EH (cell line): ENCODE measurements at places on chromosomes 5 and 9.

DNA sequence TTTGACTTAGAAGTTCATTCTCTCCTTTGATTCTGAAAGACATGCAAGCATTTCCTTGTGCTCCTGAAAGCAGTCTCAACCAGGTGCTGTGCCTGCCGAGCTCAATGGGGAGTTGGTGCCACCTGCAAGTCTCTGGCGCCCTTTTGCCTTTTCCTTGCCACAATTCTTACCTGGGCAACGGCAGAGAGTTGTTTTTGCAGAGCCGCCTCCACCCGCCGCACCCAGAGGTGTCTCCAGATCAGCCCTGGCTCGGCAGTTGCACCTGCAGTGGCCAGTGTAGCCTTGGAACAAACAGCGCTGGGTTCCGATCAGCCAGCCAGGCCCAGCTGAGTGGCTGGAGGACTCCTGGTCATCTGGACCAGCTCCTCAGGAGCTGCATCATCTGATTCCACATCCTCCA lies 262.9 kb downstream of the IRX2 start:
- no peak for DNase-seq

GRCh38 chr9:133148199-133149129 lies 15.2 kb downstream of the GBGT1 start:
- DNase-seq: peak; percentile 51

- no peak for DNase-seq
Measured at GRCh38 chr9:130214776-130215340, 42.7 kb downstream of the NCS1 start.

DNA sequence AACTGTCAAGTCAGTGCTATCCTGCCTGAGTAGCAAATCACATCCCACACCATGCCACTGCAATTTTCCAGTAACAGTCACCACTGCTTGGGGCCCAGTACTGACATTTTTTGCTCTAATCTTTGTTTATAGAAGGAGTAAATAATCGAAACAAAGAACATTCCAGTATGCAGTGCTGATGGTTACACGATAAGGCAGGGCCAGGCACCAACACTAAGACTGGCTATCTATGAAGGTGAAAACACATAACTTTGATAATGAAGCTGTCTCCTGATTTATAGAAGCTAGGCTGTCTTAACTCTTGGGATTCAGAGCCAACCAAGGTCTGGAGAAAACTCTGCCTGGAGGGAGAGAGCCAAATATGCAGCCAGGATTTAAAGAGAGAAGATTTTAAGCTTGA lies 365.3 kb downstream of the BNC2 start:
- DNase-seq: peak; percentile 92

DNA sequence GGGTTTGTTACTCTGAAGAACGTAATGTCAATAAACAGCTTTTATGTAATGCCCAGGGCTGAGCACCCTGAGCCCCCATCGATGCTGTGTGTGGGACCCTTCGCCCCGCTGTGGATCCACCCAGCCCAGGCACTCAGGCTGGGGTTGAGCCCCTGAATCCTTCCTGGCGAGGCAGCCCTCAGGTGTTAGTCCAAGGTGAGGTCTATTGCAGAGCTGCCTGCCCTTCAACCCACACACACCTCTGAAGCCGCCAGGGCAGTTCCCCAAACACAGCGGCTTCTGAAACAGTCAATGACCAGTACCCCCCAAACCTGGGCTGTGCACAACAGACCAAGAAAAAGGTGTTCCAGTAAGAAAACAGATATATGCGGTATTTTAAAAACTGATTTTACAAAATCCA lies 11.6 kb downstream of the DIPK1B start:
- no peak for DNase-seq

- DNase-seq: no peak
Measured at GRCh38 chr9:70400107-70400892, 14.2 kb downstream of the KLF9 start.

GRCh38 chr9:18775930-18776329 lies 257.1 kb downstream of the SAXO1 start:
- no peak for DNase-seq

GRCh38 chr5:119418606-119419100 lies 33.6 kb upstream of the HSD17B4 start:
- no peak for DNase-seq

DNA sequence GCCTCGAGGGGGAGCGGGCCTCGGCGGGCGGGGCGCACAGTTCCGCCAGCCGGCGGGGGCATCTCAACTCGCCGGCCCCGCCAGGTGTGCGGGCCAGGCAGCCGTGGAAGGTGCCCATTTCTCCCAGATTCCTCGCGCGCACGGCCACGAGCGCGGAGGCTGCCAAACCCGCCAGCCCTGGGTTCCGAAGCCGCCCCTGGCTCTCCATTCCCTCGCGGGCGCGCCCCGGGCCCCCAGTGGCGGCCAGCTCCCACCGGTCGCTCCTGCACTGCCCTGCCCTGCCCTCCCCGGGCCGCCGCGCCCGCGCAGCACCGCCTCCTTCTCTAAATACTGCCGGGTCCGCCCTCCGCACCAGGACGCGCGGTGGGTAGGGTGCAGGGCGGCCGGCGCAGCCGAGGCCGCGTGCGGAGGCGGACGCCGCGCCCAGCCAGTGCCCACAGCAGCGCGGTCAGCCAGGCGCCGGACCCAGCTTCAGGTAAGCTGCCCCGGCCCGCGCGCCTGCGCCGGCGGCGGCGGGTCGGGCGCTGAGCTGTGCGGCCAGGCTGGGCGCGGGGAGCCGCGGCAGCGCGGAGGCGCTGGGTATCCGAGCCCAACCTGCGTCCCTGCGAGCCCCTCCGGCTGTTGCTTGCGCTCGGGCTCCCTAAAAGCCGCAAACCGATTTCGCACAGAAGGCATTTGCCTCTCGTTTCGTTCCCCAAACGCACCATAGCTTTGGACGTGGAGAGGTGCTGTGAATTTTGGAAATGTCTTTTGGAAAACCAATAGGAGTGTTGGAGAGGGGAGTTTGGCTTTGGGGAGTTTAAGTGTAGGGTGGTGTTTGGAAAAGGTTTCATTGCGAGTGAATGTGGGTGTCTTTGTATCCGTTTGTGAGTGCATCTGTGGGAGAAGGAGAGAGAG lies at the start of gene TMEM171:
TMEM171 (plus strand) TSS at position 354 of the 897 bp plus-strand sequence. CDS start 2,799 bp downstream, outside the sequence.
- peak; percentile 49 for DNase-seq

- DNase-seq: no peak
Measured at GRCh38 chr5:133508845-133509741, 103.2 kb downstream of the FSTL4 start.

GRCh38 chr5:59596586-59597350 lies 296.8 kb downstream of the PDE4D start:
- peak; percentile 24 for DNase-seq

DNA sequence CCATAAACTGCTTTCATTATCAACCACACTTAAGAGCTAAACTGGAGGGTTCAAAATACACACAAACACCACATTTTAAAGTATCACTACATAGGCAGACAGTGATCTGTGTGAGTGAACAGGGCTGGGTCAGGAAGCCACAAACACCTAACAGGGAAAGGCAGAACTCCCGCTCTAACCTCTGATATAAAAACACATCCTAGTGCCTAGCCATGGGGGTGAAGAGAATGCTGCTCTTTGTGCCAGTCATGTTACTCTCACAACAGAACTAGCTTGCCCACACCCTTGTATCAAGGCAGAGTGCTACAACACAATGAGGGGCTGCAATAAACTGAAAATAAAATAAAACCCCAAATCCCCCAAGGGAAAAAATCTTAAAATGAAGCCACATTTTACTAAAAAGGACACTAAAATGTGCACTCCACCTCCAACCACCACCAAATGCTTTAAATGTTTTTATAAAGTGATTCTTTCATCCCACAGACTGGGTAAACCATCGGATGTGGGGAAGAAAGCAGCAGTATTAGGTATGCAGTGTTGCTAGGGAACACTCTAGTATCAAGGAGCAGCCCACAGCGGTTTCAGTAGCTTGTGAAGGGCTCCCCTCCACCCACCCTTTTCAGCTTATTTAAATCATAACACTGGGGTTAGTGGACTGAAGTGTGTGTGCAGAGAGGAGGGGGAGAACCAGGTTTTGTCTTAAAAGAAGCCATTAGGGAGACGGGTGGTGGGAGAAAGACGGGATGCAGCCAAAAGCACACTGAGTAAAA lies 64.5 kb downstream of the TMEM161B start:
- peak; percentile 21 for DNase-seq

DNA sequence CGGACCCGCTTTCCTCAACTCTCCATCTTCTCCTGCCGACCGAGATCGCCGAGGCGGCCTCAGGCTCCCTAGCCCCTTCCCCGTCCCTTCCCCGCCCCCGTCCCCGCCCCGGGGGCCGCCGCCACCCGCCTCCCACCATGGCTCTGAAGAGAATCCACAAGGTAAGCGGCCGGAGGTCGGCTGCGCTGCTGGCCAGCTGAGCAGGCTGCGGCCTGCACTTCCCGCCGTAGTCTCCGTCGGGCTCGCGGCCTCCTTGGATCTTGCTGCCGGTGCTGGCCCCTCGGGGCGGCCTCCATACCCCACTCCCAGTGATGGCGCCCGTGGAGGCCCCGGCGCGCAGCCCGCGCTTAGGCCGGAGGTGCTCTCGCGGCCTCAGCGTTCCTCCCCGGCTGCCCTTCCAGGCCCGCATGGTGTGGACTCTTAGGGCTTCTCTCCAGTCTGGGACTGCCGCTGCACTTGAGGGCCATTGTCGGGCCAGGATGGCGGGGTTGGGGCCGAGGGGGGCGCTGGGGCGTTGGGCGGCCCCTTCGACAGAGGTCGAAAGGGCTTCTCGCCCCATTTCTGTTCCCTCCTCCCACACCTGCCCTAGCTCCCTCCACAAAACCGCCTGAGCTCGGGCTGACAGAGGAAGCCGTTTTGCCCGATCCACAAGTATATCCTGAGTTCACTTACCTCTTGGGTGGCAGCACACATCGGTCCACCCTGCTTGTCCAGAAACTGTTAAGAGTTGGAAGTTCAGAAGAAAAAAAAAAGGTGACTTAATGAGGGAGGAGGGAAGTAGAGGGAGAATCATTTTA lies 714 bp downstream of the UBE2D2 start:
- DNase-seq: peak; percentile 40
